GM23248 (cell line): ENCODE measurements at places on chromosomes 2 and 18.
A peak's percentile ranks its signal among the peaks of the same experiment; 100 is the strongest.

GRCh38 chr18:31376477-31376876 lies at the start of gene DSG4:
DSG4 (plus strand) TSS chr18:31376777; CDS start chr18:31376912, 135 bp downstream.
- no peak within 1 kb of the TSS for H3K27ac ChIP-seq
- no peaks in the 10 kb centered on the region for H3K36me3 ChIP-seq
- no peaks in the 10 kb centered on the region for H3K27me3 ChIP-seq
- H3K4me1 ChIP-seq = no peaks in the 10 kb centered on the region
- no peak for DNase-seq

- H3K27me3 ChIP-seq = no peaks in the 10 kb centered on the region
- H3K27ac ChIP-seq = no peak overlapping the region
- no peaks in the 10 kb centered on the region; the same call in 1 of the 2 replicates for H3K4me1 ChIP-seq
- peaks cover 5% of the 10 kb centered on the region; the same call in 1 of the 2 replicates for H3K36me3 ChIP-seq
- peak overlapping the region; percentile 84 for H3K4me3 ChIP-seq
Measured at GRCh38 chr2:176158186-176158591, 1.1 kb downstream of the HOXD3 start.

- no peak overlapping the region for H3K4me3 ChIP-seq
- no peaks in the 10 kb centered on the region for H3K27me3 ChIP-seq
- peaks cover 6% of the 10 kb centered on the region; the same call in 1 of the 2 replicates for H3K36me3 ChIP-seq
- no peak for DNase-seq
- H3K27ac ChIP-seq = no peak overlapping the region
- peaks cover 23% of the 10 kb centered on the region for H3K4me1 ChIP-seq
Measured at GRCh38 chr2:234989183-234989701, 37.4 kb downstream of the SH3BP4 start.

- H3K4me1 ChIP-seq = peaks cover 5% of the 10 kb centered on the region; the same call in 1 of the 2 replicates
- DNase-seq = peak; percentile 85
- no peaks in the 10 kb centered on the region for H3K27me3 ChIP-seq
Measured at GRCh38 chr2:227717687-227718567, at the start of gene SLC19A3. SLC19A3 (minus strand) TSS chr2:227718028; CDS start chr2:227702318, 15,710 bp downstream.

DNA sequence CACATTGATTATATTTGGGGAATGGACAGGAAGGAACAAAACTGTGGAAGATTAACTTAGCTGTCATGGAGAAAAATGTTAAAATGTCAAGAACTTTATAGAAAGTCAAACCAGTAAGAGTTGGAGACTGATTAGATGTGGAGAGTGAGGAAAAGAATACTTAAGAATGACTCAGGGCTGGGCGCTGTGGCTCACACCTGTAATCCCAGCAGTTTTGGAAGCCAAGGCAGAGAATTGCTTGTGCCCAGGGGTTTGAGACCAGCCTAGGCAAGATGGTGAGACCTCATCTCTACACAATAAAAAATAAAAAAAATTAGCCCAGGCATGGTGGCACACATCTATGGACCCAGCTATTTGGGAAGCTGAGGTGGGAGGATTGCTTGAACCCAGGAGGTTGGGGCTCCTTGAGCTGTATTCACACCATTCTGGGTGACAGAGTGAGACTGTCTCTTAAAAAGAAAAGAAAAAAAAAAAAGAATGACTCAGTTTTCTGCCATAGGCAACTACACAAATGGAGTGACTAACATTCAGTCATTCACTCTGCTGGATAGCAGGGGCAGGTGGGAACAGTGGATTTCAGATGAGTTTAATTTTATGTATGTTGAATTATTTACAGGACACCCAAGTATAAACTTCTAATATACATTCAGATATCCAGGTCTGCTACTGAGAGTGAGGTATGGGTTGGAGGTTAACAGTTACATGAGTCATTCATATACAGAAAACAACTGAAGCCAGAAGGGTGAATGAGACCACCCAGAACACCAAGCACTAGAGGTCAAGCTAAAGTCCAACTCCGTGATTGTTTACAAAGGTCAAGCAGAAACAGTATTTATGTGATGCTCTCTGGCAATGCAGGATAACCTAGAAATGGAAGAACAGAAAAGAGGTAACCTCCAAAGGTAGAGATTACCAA lies 33.9 kb downstream of the ORC2 start:
- H3K27ac ChIP-seq = no peak overlapping the region
- peaks cover 32% of the 10 kb centered on the region for H3K36me3 ChIP-seq
- H3K4me1 ChIP-seq = no peaks in the 10 kb centered on the region
- no peaks in the 10 kb centered on the region for H3K27me3 ChIP-seq
- peak; percentile 55 for DNase-seq
- no peak overlapping the region for H3K4me3 ChIP-seq

- H3K4me3 ChIP-seq = no peak overlapping the region
- no peak for DNase-seq
- H3K27me3 ChIP-seq = no peaks in the 10 kb centered on the region
- no peak overlapping the region for H3K27ac ChIP-seq
Measured at GRCh38 chr2:12725233-12726187, 8.8 kb downstream of the TRIB2 start.

DNA sequence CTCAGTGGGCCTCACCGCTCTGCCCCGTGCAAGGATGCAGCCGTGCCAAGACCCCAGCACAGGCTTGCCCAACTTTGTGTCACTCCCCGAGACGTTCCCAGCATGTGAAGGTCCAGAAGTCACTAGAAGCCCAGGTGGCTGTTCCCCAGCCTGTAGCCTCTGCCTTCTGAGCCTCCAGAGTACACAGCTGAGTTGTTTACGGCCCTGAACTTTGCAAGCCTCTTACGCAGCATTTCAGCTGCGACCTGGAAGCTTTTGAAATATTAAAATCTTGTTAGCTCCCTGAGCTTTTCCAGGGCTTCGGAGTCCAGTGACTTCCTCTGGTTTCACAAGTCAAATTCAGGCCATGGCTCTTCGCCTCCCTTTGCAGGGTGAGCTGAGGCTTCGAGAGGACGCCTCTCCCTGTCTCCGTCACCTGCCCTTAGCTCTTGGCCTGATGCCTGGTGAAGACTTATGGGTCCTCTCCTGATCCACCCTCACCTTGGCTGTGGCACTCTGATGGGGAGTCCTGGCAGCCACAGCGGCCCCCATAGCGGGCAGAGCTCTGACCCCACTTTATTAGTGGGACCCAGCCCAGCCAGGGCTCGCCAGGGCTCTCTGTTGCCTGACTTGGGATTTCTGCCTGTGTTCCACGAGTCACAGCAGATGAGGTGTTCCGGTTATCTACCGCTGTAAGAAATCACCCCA lies 76.5 kb upstream of the HPCAL1 start:
- no peak overlapping the region for H3K4me3 ChIP-seq
- 0 out of 2 replicates have a peak, but pooled peaks cover 4% of the 10 kb centered on the region for H3K4me1 ChIP-seq
- no peak for DNase-seq
- no peak overlapping the region for H3K27ac ChIP-seq
- H3K36me3 ChIP-seq = no peaks in the 10 kb centered on the region

- no peaks in the 10 kb centered on the region for H3K36me3 ChIP-seq
- H3K4me1 ChIP-seq = no peaks in the 10 kb centered on the region
- H3K4me3 ChIP-seq = no peak overlapping the region
- H3K27ac ChIP-seq = no peak overlapping the region
Measured at GRCh38 chr2:82234283-82234874, 1929.8 kb upstream of the LRRTM1 start.

DNA sequence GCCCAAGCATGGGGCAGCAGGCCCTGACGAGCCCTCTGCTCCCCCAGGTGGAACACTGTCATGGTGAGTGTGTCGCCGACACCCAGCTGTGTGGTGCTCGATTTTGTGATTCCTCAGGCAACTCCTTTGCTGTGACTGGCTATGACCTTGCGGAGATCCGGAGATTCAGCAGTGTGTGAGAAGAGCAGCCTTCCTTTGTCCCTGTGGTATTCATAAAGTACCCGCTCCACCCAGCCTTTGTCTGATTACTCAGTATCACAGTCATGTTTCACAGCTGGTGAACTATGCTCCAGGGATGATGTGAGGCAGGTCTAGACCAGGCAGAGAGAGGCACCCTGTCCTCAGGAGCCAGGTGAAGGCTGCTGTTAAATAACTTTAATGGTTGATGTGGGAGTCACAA lies 4.0 kb downstream of the WDR54 start:
- H3K4me1 ChIP-seq = 0 out of 2 replicates have a peak, but pooled peaks cover 4% of the 10 kb centered on the region
- H3K27ac ChIP-seq = peak overlapping the region; percentile 45; the same call in 1 of the 2 replicates
- no peak overlapping the region for H3K4me3 ChIP-seq
- peaks cover 3% of the 10 kb centered on the region; the same call in 1 of the 2 replicates for H3K36me3 ChIP-seq

GRCh38 chr2:156396126-156396525 lies 40.1 kb upstream of the GPD2 start:
- no peaks in the 10 kb centered on the region for H3K27me3 ChIP-seq
- no peaks in the 10 kb centered on the region for H3K36me3 ChIP-seq
- H3K4me3 ChIP-seq = no peak overlapping the region
- no peaks in the 10 kb centered on the region for H3K4me1 ChIP-seq

DNA sequence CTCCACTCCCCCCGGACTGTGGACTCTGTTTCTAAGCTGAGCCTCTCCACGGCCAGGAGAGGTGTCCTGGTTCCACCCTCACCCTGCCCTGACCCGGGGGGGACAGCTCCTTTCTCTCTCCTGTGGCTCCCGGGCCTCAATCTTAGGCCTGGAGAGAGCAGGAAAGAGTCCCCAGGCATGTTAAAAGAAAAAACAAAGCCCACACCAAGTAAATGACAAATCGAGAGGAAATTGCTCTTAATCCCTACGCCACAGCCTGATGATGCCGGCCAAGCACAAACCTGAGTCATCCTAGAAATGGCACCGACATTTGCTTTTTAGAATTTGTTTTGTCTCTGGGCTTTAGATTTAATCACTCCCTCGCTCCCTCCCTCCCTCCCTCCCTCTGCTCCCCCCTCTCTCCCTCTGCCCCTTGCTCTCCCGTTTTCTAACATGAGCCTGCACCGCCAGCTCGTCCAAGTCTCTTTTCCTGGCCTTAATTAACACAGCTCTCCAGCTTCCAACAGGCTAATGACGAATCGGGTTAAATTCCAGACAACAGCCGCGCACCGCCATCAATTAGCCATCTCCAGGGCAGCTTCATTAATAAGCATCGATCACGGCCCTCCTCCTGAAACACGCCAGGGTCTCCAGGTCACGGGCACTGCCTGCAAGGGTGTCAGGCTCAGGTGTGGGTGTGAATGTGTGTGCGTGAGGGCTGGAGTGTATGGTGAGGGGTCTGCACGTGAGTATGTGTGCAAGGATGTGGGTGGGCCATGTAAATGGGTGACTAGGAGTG lies 230.8 kb downstream of the CELF4 start:
- peaks cover 10% of the 10 kb centered on the region for H3K4me1 ChIP-seq
- H3K36me3 ChIP-seq = no peaks in the 10 kb centered on the region
- peak overlapping the region; percentile 80 for H3K27ac ChIP-seq
- peak overlapping the region; percentile 59 for H3K4me3 ChIP-seq
- no peaks in the 10 kb centered on the region for H3K27me3 ChIP-seq
- DNase-seq = peak; percentile 89

GRCh38 chr2:27494944-27495554 lies at the start of gene FNDC4:
FNDC4 (minus strand) TSS chr2:27495200; CDS start chr2:27494679, 521 bp downstream.
- H3K36me3 ChIP-seq = no peaks in the 10 kb centered on the region
- DNase-seq = peak; percentile 69
- no peak within 1 kb of the TSS for H3K27ac ChIP-seq

DNA sequence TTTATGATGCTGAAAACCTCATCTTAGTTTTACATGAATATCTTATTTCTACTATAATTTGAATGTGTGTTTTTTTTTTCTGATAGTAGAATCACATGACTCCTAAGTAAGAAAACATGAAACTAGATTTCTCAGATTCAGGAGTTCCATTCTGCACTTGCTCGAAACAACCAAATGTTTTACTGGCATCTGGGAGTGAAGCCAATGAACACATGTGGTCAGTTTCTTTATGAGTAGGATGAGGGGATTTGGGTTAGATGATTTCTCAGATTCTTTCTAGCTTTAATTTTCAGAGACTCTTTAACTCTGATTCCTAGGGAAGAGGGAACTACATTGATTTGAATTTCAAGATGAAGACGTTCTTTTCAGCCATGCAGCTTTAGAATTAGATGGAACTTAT lies 225.0 kb upstream of the NT5C1B start:
- DNase-seq = no peak
- no peaks in the 10 kb centered on the region for H3K27me3 ChIP-seq
- no peak overlapping the region for H3K4me3 ChIP-seq
- no peaks in the 10 kb centered on the region for H3K36me3 ChIP-seq
- H3K4me1 ChIP-seq = no peaks in the 10 kb centered on the region

GRCh38 chr18:59022167-59022945 lies 117.3 kb upstream of the SEC11C start:
- no peak overlapping the region for H3K27ac ChIP-seq
- DNase-seq = peak; percentile 62
- H3K27me3 ChIP-seq = no peaks in the 10 kb centered on the region
- no peaks in the 10 kb centered on the region for H3K36me3 ChIP-seq
- H3K4me1 ChIP-seq = peaks cover 13% of the 10 kb centered on the region

DNA sequence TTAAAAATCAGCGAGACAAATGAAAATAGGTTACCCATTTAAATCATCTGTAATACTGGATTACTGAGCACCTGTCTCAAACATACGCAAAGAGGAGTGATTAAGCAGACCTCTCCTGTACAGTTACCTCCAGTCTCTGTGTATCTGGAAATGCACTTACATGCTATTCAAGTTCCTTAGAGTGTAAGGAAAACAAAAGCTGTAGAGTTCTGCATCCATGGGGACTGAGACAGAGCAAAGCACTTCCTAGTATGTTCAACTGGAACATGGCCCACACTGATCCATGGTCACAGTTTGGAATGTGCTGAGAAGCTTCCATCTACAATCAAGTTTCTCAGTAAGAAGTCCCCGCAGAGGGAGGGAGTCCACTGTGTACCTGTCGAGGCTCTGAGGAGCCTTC lies 63.9 kb downstream of the PPP4R1 start:
- H3K27ac ChIP-seq = no peak overlapping the region
- H3K36me3 ChIP-seq = peaks cover 60% of the 10 kb centered on the region

DNA sequence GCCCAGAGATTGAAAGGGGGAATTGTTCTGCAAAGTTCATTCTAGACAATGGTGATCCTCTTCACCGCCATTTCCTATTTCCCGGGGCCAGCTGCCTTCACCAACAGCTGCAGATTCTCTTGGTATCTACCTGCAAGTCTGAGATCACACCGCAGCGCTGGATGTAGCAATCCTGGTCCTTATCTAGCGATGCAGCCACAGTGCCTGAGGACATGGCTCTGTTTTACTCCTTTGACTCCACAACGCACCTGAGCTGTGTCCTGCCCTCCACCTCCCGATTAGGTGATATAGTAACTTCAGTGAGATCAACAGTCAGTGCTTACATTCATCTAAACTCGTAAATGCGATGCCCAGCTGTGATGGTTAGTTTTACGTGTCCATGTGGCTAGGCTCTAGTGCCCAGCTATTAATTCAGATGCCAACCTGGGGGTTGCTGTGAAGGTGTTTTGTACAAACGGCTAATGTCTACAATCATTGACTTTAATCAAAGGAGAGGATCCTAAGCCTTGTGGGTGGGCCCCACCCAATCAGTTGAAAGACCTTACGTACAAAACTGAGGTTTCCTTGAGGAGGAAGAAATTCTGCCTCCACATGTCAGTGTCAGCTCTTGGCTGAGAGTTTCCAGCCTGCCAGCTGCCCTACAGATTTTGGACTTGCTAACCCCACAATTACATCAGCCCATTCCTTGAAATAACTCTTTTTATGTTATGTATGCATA lies 189.8 kb downstream of the SH3BP4 start:
- no peaks in the 10 kb centered on the region for H3K4me1 ChIP-seq
- H3K27ac ChIP-seq = no peak overlapping the region
- H3K4me3 ChIP-seq = no peak overlapping the region
- no peaks in the 10 kb centered on the region for H3K27me3 ChIP-seq
- no peak for DNase-seq

GRCh38 chr2:239519089-239519920 lies 118.5 kb upstream of the HDAC4 start:
- no peak overlapping the region for H3K27ac ChIP-seq
- H3K36me3 ChIP-seq = no peaks in the 10 kb centered on the region
- H3K4me3 ChIP-seq = no peak overlapping the region
- H3K4me1 ChIP-seq = no peaks in the 10 kb centered on the region
